ENCODE measurements at places on chromosomes 2 and 18.

DNA sequence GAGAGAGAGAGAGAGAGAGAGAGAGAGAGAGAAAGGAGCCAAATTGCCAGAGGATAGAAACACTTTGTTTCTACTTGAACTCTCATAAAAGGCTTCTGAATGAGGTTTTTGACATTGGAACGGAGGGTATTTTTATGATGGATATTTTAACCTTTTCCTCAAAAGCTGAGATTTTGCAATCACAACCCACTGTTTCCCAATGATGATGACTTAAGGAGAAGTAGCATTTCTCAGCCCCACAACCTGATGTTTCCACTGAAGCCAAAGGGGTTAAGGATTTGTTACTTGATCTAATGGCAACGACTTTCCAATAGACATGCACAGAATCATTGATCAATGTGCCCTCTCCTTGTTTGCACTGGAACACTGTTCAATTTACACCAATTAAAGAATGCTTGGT is 67.1 kb upstream of the POU3F3 start:
- DNase-seq = no peak

DNA sequence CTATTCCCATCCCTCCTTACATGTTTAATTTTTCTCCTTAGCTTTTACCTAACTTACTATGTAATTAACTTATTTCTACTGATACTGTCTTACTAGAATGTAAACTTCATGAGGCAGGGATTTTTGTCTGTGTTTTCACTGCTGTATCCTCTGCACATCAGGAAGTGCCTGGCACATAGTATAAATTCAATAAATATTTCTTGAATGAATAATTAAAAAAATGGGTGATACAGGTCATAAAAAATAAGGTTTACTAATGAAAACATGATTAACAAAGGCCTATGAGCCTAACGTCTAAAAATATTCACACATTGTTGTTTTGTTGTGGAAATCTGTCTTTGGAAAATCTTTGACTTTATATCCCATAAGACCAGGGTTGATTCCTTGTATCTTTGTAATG is 4.5 kb downstream of the RBKS start:
- no peak for DNase-seq

DNA sequence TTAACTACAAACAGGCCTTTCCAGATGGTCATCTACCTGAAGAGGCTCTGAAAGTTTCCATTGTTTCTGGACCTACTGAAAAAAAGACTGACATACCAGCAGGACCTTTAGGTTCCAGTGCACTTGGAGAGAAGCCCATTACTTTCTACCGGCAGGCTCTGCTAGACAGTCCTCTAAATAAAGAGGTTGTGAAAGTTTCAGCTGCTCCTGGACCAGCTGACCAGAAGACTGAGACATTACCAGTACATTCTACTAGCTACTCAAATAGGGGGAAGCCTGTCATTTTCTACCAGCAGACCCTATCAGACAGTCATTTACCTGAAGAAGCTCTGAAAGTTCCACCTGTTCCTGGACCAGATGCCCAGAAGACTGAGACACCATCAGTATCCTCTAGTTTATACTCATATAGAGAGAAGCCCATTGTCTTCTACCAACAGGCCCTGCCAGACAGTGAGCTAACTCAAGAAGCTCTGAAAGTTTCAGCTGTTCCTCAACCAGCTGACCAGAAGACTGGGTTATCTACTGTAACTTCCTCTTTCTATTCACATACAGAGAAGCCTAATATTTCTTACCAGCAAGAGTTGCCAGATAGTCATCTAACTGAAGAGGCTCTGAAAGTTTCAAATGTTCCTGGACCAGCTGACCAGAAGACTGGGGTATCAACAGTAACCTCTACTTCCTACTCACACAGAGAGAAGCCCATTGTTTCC is 65.8 kb downstream of the ALMS1 start:
- no peak for DNase-seq

DNA sequence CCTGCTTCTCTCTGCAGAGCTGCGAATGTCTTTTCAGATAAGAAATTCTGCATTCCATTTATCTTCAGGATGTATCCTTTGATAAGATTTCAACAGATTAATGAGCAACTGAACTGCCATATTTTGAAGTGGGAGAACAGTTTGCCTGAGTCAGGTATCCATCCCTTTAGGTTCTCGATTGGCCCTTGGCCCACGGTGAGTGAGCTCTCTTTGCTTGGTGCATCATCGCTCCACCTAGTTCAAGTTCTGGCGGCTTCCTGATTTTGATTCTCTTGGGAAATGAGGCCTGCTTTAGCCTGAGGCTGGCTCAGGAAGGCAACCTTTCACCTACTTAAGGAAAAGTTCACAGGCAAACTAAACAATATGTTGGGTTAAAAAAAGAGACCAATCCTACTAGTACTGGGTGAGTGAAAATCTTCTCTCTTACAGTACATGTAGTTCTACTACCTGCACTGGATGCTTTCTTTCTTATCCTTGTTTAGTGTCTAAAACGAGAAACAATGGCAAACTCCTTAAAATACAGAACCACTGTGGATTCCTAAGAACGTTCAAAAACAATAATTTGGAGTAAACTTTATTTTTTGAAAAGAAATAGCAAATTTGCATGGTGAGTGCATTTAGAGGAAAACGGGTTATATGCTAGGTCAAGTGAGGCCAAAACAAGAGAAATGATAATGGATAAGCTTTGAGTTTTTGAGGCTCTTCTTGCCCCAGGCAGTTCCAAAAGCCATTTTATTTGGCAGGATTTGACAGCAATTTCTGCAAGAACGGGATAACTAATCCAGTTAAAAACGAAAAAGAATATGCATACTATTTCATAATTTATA is 837 bp upstream of the ACSL3 start:
- no peak for DNase-seq

DNA sequence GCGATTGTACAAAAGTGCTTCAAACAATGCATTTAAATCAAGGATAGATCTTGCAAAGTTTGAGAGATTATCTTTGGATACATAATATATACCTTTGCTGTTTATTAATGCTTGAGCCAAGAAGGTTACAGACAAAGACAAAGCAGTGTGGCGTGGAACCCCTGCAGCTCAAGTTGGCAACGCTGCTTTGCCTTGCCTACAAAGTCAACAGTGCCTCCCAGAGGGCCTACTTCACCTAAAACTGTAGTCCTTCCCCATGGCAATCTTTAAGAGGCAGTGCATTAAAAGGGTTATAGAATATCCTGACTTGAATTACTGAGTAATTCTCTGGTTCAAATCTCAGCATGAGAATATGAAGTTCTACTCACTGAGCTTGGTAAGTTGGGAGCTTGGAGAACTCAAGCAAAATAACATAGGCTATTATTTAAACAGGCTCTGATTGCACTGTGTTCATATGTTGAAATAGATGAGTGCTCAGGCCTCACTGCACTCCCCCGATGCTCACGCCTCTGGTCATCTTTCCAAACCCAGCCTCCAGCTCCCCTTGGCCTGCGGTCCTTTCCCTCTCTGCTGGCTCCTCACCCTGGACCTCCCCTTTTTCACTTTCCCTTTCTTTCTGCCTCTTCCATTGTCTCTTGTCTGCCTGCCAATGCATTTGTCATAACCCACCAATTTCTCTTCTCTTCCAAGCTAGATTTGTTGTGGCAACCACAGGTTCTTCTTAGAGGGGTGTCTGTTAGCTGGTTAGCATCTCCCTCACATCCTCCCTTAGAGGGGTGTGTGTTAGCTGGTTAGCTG is 96.5 kb downstream of the MYT1L start:
- DNase-seq = no peak

- no peak for DNase-seq
Observed at GRCh38 chr2:160532388-160532787, 38.8 kb upstream of the RBMS1 start.

- no peak for DNase-seq
Observed at GRCh38 chr2:169415233-169415748, 53.0 kb upstream of the LRP2 start.

- no peak for DNase-seq
Observed at GRCh38 chr2:68662466-68662865, 19.1 kb downstream of the PROKR1 start.

GRCh38 chr18:39841482-39842365 is 2113.3 kb upstream of the PIK3C3 start:
- no peak for DNase-seq

- no peak for DNase-seq
Observed at GRCh38 chr2:82089518-82089917, 1785.0 kb upstream of the LRRTM1 start.

- no peak for DNase-seq
Observed at GRCh38 chr18:70469916-70470315, 181.1 kb downstream of the SOCS6 start.

DNA sequence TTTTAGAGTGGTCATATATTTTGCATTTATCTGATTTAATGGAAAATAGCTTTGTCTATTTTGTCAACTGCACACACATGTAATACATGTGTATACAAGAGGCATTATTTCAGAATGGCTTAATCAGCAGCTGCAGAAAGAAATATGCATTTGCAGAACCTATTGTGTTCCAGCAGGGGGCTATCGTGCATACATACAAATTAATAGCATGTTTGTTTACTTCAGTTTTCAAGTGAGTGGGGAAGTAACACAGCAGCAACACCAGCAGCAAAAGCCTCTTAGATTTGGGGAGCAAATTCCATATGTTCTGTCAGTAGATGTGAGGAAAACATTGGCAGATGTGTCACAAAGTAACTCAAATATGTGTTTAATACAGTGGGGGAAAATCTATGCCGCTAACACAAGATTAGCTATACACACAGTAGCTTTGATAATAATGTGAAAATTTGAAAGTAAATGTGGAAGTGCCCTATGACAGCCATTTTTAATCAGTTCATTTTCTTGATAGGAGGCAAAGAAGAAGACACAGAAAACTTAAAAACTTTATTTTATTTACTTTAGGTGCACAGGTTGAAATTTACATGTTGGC is 218.1 kb downstream of the WDR7 start:
- no peak for DNase-seq

DNA sequence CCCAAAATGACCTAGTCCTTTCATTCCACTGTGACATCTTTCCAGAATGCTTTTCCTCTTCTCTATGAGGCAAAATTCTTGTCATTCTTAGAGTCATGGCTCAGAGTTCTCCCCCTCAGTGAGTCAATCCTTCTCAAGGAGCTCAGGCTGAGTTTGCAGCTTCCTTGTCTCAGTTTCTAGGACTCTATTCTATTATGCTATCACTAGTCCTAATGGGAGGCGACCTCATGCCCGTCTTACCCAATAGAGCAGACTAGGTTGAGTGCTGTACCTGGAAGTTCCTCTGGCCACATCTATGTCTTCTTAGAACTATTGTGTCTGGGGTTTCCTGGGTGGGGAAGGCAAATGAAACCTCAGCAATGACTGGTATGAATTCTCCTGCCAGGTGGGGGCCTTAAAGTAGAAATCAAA is 51.5 kb downstream of the HAUS1 start:
- DNase-seq = no peak

- DNase-seq = no peak
Observed at GRCh38 chr18:33444709-33445108, 4.2 kb upstream of the CCDC178 start.

Measured in activated T-cell treated with anti-CD3 and anti-CD28 coated beads for 4 hours (primary cell).